Activated T-cell treated with anti-CD3 and anti-CD28 coated beads, Interleukin-2, amount 50 U/mL, for 72 hours (primary cell): ENCODE measurements at places on chromosomes 7 and 10.
A peak's percentile ranks its signal among the peaks of the same experiment; 100 is the strongest.

- peak overlapping the region; percentile 10 for H3K27ac ChIP-seq
- peaks cover 51% of the 10 kb centered on the region for H3K4me1 ChIP-seq
- H3K36me3 ChIP-seq: peaks cover 15% of the 10 kb centered on the region
- no peak for DNase-seq
- peak overlapping the region; percentile 66 for H3K4me3 ChIP-seq
Measured at GRCh38 chr7:132654150-132654549, 77.9 kb upstream of the PLXNA4 start.

DNA sequence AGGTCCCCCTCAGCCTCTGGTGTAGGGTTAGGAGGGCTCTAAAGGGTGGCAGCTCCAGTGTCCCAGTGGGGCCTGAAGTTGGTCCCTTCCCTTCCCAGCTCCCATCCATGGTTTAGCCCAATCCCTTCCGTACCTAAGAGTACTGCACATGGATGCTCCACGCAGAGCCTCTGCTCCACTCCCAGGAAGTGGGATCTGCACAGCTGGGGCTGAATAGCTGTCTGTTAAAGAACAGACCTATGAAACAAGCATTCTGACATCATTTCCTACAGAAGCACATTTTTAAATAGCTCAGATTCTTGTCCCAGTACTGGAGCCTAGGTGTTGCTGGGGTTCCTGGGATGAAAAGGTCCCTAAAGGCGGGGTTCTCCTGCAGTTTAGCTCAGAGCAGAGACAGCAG, 135.9 kb downstream of the ZMYND11 start:
- no peaks in the 10 kb centered on the region for H3K36me3 ChIP-seq
- H3K4me1 ChIP-seq: no peaks in the 10 kb centered on the region
- no peak overlapping the region for H3K4me3 ChIP-seq
- no peaks in the 10 kb centered on the region for H3K27me3 ChIP-seq
- DNase-seq: no peak

- H3K27me3 ChIP-seq: no peaks in the 10 kb centered on the region
- H3K36me3 ChIP-seq: peaks cover 4% of the 10 kb centered on the region
- H3K4me1 ChIP-seq: no peaks in the 10 kb centered on the region
- no peak overlapping the region for H3K4me3 ChIP-seq
Measured at GRCh38 chr10:209357-209756, 74.1 kb downstream of the ZMYND11 start.

GRCh38 chr10:116765648-116766081, 23.3 kb upstream of the HSPA12A start:
- no peak overlapping the region for H3K4me3 ChIP-seq
- H3K4me1 ChIP-seq: no peaks in the 10 kb centered on the region
- H3K27ac ChIP-seq: no peak overlapping the region
- peak; percentile 51 for DNase-seq
- no peaks in the 10 kb centered on the region for H3K36me3 ChIP-seq

DNA sequence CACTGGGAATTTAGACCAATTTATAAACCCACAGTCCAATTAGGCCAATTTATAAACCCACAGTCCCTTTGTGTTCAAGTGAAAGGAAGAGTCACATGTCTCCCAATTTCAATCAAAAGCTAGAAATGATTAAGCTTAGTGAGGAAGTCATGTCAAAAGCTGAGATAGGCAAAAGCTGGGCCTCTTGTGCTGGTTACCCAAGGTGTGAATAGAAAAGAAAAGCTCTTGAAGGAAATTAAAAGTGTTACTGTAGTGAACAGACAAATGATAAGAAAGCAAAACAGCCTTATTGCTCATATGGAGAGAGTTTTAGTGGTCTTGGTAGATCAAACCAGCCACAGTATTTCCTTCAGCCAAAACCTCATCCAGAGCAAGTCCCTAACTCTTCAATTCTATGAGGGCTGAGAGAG, 245.0 kb downstream of the HDAC9 start:
- no peak overlapping the region for H3K4me3 ChIP-seq
- no peaks in the 10 kb centered on the region for H3K27me3 ChIP-seq
- H3K36me3 ChIP-seq: no peaks in the 10 kb centered on the region
- no peak overlapping the region for H3K27ac ChIP-seq
